ENCODE measurements at places on chromosomes 5 and 9.

- peak; percentile 59 for DNase-seq
Measured at GRCh38 chr9:93962561-93963440, 7.6 kb upstream of the BARX1 start.

DNA sequence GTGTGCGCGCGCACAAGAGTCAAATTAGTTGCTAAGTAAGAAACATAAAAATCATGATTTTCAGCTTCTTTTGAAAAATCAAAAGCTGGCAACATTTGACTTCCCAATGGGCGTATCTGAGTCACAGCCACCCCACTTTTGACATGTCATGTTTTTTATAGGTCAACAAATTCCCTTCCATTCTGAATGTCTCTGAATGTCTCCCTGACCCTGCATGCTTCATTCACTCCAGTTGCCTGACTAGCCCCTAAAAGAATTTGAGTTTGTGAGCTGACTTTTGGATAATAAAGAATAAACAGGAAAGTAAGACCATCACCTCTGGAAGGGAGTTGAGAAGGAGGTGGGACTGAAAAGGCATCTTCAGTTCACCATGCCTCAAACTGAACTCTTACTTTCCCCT is 20.2 kb upstream of the GLIS3 start:
- DNase-seq: no peak

- DNase-seq: no peak
Measured at GRCh38 chr5:139763280-139763929, 32.2 kb upstream of the PSD2 start.

DNA sequence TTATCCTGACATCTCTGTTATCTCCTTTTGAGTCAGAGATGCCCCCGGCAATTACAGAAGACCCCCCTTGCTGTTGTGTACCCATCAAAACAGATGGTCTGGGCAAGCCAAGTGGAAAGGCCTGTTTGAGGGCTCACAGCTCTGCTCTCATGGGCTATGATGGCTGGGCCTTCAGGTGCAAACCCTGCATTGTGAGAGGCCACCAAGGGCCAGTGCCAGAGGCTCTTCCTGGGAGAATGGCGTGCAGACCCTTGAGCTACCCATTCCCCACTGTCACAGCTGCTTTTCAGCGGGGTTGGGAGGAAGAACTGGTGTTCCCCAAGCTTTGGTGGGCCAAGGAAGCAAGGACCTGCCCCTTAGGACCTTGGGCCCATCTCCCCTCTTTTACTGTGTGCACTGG is 174.7 kb upstream of the PPP1R26 start:
- DNase-seq: no peak

GRCh38 chr5:14316471-14316870 is 173.3 kb downstream of the TRIO start:
- DNase-seq: no peak

DNA sequence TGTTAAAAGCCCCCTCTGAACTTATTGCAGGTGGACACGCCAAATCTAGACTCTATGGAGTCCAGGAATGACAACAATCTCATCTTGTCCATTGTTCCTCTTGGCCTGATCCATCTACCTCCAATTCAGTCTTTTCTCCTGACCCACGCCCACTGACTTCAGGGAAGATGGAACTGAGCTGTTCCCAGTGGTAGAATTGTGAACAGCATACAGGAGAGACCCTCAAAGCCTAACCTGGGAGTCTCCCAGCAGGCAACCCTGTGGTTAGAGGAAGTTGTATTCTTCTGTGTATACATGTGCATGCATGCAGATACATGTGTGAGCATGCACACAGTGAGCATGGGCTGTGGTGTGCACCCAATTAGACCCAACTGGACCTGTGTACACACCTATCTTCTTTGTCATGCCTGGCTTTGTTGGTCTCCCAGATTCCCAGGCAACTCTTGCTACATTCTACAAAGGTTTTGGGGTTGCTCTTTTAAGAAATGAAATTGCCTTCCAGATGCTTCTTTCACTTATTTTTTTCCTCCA is 286.0 kb downstream of the ZSWIM6 start:
- DNase-seq: no peak

- DNase-seq: no peak
Measured at GRCh38 chr5:109351988-109352864, 57.5 kb downstream of the PJA2 start.

DNA sequence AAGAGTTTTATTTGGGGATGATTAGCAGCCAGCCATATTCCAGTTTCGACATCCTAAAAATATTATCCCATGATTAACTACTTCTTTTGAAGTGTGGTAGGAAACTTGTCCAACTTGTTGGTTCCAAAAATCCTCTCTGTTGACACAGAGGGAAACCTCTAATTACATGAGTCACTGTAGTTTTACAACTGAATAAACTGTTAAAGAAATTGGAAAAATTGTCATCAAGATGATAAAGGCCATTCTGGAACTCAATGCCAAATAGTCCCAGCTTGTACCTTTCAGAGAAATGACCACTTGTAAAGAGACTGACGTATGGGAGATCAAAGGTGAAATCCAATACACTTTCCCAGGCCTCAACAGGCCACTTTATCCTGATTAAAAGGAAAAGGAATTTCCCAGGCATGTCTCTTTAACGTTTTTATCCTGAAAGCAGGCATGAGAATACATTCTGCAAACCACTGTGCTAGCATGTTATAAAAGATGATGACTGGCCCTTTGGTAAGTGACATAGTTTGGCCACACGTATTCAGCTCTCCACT is 261.6 kb downstream of the GLIS3 start:
- DNase-seq: no peak

All from stimulated activated CD4-positive, alpha-beta T cell treated with anti-CD3 and anti-CD28 coated beads, Interleukin-15, amount 100 ng/mL, for 1 hour (primary cell).